ENCODE measurements at places on chromosomes 12 and 14.
A peak's percentile ranks its signal among the peaks of the same experiment; 100 is the strongest.

DNA sequence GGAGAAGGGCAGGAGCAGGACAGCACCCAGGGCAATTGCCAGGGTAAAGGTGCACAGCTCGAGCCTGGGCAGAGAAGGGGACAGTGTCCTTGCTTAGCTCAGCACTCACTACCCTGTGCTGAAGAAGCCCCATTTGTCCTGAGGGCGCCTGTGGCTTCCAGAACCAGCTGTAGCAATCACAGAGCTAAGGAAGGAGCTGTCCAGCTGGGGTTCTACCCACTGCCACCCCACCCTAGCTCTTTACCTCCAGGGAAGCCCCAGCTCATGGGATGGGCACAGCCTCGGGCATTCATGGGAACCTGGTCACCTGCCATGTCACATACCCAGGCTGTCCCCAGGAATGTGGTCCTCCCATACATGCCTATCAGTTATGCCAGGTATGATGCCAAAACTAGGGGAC is 5.8 kb downstream of the LMBR1L start:
- DNase-seq: no peak

- no peak for DNase-seq
Measured at GRCh38 chr12:26279091-26279490, 83.7 kb downstream of the SSPN start.

DNA sequence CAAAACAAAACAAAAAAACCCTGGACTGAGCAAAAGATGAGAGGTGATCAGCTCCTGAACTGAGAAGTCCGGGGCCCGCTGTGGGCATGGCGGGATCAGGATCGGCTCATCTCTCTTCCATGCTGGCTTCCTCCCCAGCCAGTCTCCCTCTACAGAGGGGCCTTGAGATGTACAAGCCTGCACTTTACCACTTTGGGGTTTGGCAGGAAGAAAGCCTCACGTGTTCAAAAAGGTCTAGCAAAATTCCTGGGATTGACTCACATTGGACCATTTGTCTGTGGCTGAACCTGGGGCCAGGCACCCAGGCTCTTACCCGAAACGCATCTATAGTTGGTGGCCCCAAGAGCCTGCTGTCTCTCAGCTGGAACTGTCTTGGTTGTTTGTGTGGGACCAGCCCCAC is 89.0 kb downstream of the SLC24A4 start:
- DNase-seq: no peak

- DNase-seq: no peak
Measured at GRCh38 chr12:46585854-46586621, 213.5 kb upstream of the SLC38A2 start.

- no peak for DNase-seq
Measured at GRCh38 chr12:66548338-66549049, 130.4 kb downstream of the GRIP1 start.

DNA sequence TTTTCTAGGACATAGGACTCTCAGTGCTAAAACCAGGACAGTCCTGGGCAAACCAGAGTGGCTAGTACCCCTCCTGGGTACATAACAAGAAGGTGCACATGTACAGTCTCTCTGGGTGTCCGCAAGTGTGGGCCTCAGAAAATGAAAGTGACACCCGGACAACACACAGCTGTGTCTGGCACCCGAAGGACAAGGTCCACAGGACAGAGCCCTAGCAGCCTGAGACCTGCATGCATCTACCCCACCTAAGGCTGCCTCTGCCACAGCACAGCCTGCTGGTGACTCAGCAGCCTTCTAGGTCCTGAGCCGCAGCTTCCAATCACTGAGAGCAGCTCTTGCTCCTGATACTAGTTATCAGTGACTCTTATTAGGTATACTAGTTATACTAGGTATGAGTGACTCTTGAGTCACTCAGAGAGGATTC is 784.1 kb upstream of the TBX3 start:
- no peak for DNase-seq

- peak; percentile 59 for DNase-seq
Measured at GRCh38 chr12:54352891-54353874, 11.1 kb downstream of the GPR84 start.

DNA sequence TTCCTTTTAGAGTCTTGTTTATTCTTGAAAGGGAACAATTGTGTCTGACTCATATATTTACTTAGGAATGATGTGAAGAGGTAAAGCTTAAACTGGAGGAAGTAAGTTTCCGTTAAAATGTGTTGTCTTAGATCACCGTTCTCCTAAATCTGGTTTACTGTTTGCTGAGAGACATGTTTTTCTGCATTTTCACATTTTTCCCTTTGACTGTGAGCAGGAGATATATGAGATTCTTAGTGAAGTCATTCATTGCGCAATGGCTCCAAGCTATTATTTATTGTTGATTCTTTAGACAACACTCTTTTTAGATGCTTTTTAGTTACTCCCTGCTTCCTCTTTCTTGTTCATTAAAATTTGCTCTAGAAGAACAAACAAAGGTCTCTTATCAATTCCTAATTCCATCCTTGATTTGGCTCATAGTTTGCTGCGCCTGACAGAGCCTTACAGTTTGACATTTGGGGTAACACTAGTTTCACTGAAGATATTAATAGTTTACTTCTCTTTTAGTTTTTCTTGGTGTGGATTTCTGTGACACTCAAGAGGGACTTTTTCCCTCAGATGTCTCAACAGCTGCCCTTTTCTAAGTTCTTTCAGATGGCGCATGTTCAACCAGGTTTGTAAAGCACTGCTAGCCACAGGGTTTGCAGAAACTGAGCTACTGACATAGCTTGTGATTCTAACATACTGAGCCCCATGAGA is 11.4 kb downstream of the CLECL1 start:
- no peak for DNase-seq

- peak; percentile 75 for DNase-seq
Measured at GRCh38 chr12:122081697-122082221, 3.2 kb downstream of the MLXIP start.

DNA sequence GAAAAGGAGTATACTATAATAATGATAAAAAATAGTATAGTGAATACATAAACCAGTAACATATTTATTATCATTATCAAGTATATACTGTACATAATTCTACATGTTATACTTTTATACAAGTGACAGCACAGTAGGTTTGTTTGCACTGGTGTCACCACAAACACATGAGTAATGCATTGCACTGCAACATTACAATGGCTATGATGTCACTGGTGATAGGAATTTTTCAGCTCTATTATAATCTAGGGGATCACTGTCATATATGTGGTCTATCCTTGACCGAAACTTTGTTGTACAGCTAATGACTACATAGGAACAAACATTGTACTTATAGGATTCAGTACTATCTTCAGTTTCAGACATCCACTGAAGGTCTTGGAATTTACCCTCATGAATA is 165.8 kb upstream of the SYT1 start:
- DNase-seq: no peak

DNA sequence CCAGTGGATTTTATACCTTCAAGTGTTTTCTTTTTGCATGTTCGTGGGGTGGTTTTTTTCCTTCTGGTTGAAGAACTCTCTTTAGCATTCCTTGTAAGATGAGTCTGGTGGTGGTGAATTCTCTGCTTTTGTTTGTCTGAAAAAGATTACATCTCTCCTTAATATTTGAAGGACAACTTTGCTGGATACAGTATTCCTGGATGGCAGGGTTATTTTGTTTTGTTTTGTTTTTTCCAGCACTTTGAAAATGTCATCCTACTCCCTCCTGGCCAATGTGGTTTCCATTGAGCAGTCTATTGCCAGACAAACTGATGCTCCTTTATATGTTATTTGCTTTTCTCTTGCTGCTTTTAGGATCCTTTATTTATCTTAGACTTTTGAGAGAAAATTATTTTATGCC is 43.2 kb upstream of the ZFP36L1 start:
- no peak for DNase-seq

- DNase-seq: no peak
Measured at GRCh38 chr14:50816395-50817047, 14.4 kb downstream of the NIN start.

DNA sequence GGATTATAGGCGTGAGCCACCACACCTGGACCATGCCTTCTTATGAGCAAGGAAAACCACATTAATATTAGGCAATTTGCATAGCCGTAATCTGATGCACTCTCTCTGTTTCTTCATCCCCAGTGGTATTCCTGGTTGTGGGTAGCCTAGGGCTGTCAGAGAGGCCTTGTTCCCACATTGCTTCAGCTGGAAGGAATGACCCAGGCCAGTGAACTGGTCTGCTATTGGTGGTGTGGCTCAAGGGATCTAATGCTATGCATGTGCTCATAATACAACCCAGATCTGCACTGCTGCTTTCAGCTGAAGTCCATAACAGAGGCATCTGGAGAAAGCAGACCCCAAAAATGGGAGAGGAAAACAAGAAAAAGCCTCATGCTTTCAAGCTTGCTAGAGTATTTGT is 33.1 kb upstream of the G2E3 start:
- DNase-seq: no peak

DNA sequence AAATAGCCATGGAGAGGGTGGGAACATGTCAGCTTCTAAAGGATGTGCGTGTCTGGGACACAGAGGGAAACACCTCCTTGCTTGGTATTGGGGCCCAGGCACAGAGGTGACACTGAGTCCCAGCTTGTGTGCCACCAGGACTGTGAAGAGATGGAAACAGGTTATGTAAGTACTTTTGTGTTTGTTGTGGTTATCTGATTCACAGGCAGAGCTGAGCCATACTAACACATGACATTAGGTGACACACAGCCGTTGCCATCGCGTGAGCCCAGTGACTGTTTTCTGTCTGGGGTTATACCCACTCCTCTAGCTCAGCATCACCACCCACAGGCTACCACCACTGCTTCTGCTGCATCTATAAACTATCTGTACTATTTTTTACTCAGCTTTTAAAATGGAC is 12.1 kb upstream of the FLVCR2 start:
- DNase-seq: no peak

- no peak for DNase-seq
Measured at GRCh38 chr14:92534932-92535643, 21.5 kb downstream of the RIN3 start.

DNA sequence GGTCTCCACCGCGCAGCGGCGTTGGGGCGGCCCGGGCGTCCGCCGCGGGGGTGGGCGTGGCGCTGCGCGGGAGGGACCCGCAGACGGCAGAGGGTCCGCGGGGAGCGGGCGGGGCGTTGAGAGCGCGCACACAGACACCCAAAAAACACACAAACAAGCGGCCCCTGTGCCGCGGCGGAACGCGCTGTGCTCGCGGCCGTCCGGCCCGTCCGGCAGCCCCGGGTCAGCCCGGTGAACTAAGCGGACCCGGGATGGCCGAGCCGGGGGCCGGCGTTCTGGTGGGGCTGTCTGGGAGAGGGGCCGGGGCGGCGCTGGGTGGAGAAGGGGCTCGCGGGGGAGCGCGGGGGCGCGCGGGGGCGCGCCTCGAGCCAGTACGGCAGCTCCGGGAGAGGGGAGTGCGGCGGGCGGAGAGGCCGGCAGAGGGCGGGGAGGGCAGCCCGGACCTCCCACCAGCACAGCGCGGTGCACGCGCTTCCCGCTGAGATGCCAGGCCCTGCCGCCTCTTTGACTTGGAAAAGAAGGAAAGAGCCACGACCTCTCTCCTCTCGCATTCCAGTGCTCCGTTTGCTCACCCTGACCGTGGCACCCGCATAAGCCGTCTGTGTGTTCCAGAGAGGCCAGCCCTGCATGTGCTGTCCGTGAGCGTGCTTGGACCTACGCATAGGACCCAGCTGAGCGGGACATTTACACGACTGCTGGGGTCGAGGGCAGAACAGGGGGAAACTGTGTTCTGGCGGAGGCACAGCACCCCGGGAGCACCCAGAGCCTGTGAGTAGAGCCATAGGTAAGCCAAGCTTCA is 10.3 kb downstream of the SLC6A12 start:
- DNase-seq: peak; percentile 74

GRCh38 chr12:99960311-99960710 is 24.4 kb downstream of the ANKS1B start:
- no peak for DNase-seq

- DNase-seq: no peak
Measured at GRCh38 chr12:127054531-127054930, 1212.4 kb upstream of the TMEM132C start.

DNA sequence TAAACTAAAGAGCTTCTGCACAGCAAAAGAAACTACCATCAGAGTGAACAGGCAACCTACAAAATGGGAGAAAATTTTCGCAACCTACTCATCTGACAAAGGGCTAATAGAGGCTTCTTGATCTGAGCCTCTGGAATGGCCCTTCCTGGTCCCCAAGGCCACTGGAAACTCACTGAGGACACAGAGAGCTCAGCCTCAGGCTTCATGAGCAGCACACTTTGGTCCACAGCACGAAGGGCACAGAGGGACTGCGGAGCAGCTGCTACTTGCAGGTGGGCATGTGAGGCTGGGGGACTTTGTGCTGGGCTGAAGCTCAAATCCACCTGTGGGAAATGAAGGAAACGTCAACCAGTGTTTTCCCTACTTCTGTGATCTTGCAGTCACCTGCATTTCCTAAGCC is 27.4 kb downstream of the PZP start:
- no peak for DNase-seq

DNA sequence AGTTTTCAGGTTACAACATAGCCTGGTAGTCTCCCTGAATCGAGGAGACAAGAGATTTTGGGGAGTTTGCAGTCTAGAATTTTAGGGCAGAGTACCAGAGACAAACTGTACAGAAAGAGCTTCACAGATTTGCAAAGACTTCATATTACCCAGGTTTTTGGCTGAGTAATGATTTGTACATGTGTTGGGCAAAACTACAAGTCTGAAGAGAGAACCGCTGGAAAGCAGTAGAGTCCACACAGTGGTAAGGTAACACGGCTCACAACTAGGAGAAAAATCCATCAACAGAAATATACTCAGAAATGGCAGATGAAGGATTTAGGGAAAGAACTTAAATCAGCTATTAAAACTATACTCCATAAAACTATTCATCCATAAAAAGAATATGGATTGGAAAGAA is 25.7 kb downstream of the FBXO33 start:
- DNase-seq: no peak

DNA sequence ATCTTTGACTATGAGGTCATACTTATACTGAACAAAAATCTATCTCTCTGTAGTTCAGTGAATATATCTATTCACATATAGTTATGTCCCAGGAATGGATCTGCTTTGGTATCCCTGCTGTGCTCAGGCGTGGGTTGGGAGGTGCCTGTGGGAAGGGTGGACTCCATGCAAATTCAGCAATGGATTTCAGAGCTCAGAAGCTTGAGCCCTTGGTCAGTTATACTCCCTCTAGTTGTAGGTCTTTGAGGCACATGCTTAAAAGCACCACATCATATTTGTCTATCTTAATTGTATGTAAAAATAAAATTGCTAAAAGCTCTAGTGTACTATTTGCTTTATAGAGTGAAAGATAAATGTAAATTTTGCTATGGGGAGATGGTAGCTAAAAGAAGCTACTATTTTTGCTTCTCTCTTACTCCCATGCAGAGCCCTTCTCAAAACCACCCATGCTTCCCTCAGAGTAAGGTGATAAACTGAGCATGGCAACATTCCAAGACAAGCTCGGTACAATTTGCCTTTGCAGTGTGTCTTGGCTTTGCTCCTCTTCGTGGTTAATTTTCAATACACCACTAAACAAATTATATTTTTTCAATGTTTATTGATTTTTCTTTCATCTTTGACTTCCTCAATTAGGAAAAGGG is 54.9 kb downstream of the SLC16A7 start:
- DNase-seq: no peak

- peak; percentile 77 for DNase-seq
Measured at GRCh38 chr12:106645074-106645421, 62.2 kb downstream of the RFX4 start.
